Left ventricle myocardium superior (tissue), 1 donor: ENCODE measurements at places on chromosomes 2 and 18. TPM values are rescaled to one million over a fixed set of nuclear protein-coding genes. Genes with fewer than 3 reads are reported as not detected.

Gene FBLN7
- 0.32 TPM for total RNA-seq

Gene RFTN2
- 7.5 TPM for total RNA-seq

Gene PARD3B
- 6.5 TPM for total RNA-seq

Gene SERPINB7
- not detected for total RNA-seq

Gene CHRND
- total RNA-seq: not detected

Gene CDK5R2
- total RNA-seq: not detected

Gene THSD7B
- total RNA-seq: 0.45 TPM

Gene CCDC74B
- 0.64 TPM for total RNA-seq

Gene KCNJ3
- total RNA-seq: 2.0 TPM

Gene KCNJ13
- not detected for total RNA-seq

GRCh38 chr2:167954495-167954894 is 292.9 kb downstream of the STK39 start:
- DNase-seq: no peak

DNA sequence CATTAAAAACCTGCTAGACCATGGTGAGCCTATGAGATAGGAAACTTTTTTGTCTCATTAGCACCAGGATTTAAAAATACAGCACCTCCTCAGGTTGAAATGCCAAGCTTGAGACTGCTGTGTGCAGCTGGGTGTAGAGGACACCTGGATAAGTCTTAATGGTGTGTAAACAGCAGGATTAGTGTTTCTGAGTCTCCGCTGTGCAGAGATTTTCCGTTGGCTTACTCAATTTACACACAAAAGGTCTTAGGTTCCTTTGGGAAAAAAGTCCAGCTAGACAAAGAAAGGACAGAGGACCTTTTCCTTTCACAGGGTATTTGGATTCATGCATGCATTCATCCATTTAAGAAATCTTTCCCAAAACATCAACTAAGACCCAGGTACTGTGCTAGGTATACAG is 168.1 kb downstream of the NRXN1 start:
- no peak for DNase-seq

DNA sequence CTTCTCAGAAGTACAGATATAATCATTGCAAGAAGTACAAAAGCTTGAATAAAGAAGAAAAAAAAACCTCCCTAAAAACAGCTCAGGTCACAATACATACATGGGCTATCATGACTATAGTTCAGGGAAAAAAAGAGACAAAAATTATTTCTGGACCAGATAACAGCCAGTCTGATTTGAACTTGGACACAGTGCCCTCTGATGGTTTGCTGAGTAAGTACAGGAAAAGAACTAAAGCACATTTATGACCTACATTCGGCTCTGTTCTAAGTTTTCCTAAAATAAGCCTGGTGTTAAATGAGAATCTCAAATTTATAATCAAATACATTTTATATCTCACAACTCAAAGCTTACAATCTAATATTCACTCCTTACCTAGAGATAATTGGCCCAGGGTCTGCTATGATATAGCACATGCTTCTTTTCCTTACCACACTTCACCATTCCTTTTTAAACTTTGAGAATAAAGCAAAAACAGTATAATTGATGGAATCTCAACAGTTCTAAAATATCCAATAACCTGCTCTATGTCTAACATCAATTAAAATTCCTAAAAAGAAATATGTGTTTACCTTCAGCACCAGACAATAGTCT is 81.1 kb downstream of the RAPH1 start:
- no peak for DNase-seq

DNA sequence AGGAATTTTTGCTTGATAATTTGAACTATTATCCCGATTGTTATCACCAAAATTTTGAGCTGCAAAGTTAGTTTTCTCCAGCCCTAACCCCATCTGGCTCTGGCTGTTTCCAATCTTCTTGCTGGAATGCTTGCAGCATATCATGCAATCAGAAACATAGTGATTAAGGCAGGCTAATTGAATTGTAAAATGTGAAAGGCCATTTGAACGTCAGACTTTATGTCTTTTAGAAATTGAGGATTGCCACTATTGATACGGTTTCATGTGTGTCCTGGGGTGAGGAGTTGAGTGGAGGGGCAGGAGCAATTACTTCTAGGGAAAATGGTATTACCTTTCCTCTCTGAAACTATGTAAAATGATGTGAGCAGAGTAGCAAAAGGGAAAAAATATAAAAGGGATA is 1674.5 kb upstream of the LRRTM1 start:
- no peak for DNase-seq

- no peak for DNase-seq
These were observed 85.7 kb downstream of the B3GNT2 start for GRCh38 chr2:62281663-62282062.

- no peak for DNase-seq
These were observed 247.7 kb downstream of the TPGS2 start for GRCh38 chr18:36580874-36581750.

GRCh38 chr2:77101796-77102452 is 420.3 kb downstream of the LRRTM4 start:
- no peak for DNase-seq

DNA sequence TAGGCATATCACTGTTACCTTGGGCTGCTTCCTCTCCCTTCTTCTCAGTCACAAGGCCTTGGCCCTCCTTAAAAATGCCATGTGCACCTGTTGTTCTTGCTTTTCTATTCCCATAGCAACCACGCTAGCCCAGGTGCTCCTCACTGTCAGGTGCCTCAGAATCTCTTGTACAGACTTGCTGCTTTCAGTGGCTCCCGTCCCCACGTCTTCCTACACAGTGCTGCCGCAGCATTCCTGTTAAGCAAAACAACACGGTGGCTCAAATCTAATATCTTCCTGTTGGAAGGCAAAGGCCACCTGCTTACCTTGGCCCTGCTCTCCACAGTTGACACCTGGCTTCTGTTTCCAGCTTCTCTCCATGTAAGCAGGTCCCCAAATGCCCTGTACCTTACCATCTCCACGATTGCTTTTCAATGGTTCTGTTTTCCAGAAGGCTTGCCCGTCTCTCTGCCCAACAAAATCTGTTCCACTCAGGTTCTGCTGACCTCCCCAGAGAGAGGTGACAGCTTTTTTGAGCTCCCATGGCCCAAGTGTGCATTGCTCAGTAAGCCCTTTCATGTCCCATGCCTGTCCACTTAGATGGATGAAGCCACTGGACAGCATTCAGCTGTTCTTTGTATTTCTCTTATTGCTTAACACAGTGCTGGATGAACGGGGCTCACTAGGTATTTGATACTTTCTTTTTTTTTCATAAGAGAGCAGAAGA is 240.4 kb downstream of the PRKCE start:
- no peak for DNase-seq
